ENCODE measurements at places on chromosomes 2 and 18.

DNA sequence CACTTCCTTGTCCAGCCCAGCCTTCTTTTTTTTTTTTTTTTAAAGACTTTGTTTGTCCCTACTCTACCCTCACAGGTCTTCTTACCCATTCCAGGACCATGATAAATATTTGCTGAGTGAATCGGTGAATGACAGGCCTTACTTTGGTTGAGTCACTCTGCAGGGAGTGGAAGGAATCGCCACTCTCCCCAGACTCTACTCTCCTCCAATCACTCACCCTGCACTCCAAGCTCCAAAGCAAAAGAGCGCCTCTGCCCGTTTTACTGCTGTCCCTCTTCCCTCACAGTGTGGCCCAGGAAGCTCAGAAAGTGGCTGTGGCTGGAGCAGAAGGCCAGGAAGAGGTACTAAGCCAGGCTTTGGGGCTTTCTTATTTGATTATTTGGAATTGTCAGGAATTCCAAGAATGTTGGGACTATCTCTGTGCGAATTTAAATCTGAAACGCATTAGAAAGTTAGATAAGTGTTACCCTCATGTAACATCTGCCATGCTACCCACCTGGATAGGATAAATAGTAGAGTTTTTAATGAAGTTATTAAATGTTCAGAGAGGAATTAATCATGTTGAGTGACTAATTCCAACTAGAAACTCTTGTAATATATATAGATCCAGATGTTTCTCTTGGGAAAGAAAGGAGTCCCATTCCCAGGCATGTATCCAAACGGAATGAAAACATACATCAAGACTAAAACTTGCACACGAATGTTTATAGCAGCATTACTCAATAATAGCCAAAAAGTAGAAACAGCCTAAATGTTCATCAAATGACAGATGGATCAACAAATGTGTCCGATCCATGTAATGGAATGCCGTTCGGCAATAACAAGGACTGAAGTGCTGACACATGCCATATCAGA is 43.0 kb upstream of the CHMP1B start:
- no peak for DNase-seq

- peak; percentile 3 for DNase-seq
Observed at GRCh38 chr2:150485871-150486538, 1.5 kb downstream of the RND3 start.

GRCh38 chr18:57122936-57123510 is 23.9 kb upstream of the BOD1L2 start:
- DNase-seq = no peak

- DNase-seq = no peak
Observed at GRCh38 chr2:205948496-205948837, 137.5 kb downstream of the INO80D start.

DNA sequence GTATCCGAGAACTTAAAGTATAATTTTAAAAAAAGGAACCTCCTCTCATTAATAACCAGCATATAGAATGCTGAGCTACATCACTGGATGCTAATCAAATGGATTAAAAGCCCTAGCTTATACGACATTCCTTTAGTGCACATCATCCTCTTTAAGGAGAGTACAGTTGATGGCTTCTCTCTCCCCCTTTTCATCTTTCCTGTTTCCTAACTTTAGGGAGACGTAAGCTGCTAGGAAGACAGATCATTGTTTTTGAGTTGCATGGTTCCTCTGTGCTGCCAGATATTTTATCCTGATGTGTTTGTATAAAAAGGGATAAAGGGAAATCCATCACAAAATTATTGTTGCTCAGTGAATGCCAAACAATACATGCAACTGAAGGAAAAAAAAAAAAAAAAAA is 94.2 kb downstream of the SLC8A1 start:
- DNase-seq = no peak

DNA sequence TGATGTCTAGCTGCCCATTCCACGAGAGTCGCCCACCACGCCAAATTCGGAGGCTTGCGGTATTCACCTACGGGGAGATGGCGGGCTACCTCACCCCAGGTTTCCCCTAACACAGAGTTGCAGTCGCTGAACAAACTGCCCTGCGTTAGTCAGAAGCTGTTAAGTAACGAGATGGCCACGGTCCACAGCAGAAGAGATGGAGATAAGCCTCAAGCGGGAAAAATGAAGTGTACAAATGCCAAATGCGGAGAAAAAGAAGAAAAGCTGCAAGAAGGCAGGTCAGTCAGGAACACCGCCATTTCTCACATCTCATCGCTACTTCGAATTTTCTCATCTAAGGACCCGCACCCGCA is 425 bp downstream of the ASB3 start:
- DNase-seq = no peak

- no peak for DNase-seq
Observed at GRCh38 chr2:152395103-152395502, 60.1 kb downstream of the FMNL2 start.

GRCh38 chr2:144211065-144211464 is 308.9 kb downstream of the ZEB2 start:
- DNase-seq = no peak

DNA sequence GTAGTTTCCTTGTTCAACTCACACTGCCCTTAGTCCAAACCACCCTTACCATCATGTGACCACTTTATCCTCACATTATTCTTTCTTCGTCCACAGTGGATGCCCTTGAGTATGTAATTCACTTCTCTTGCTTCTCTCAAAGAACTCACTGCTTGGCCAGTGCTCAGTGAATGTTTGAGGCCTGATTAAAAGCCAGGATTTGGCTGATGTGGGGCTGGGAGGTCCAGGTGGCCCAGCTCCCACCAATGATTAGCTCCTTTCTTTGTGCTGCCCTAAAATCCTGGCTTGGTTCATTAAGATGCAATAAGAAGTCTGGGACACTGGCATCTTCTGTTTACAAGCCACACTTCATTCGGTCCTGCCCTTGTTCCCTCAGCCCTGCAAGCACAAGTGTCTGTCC is 97.8 kb upstream of the CELF4 start:
- no peak for DNase-seq
